GM12864 (cell line): ENCODE measurements at places on chromosomes 12 and 14.

GRCh38 chr12:124862768-124863415, 772 bp downstream of the SCARB1 start:
- DNase-seq = no peak

GRCh38 chr14:51929910-51930682, 59.2 kb upstream of the RTRAF start:
- DNase-seq = no peak

DNA sequence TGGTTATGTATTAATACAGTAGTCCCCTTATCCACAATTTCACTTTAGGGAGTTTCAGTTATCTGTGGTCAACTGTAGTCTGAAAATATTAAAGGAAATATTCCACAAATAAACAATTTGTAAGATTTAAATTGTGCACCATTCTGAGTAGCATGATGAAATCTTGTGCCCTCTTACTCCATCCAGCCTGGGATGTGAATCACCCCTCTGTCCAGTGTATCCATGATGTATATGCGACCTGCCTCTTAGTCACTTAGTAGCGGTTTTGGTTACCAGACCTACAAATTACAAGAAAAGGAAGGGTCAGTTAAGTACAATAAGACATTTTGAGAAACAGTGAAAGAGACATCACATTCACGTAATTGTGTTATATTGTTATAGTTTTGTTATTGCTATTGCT, 39.9 kb upstream of the MDGA2 start:
- DNase-seq = no peak

GRCh38 chr12:77152623-77153193, 87.3 kb upstream of the E2F7 start:
- no peak for DNase-seq

DNA sequence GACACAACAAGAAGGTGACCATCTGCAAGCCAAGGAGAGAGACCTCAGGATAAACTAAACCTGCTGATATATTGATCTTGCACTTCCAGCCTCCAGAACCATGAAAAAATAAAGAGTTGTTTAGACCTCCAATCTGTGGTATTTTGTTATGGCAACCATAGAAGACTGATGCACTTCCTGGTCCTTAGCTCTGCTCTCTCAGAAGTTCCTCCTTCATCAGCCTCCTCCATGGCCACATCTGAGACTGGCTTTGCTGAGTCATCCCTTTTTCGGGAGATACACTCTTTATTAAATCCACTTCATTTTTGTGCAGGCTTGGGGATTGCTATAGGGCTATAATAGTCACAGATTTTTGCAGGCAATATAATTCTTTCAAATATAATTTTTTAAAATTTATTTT, 89.6 kb upstream of the ATF7IP start:
- no peak for DNase-seq

DNA sequence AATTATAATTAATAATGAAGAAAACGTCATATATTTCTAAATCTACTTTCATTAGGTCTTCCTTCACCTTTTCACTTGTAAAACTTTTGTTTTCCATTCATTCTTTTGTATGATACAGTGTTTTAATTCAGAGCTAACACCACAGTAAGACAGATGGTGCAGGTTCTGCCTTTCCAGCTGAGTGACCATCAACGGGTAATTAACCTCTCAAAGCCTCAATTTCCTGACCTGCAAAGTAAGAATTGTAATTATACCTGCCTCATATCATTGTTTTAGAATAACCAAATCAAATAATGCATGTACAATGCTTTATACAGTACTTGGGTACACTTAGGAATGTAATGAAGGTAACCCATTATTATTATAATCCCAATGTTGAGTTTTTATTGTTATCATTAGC, 157.6 kb downstream of the FOXA1 start:
- DNase-seq = no peak

DNA sequence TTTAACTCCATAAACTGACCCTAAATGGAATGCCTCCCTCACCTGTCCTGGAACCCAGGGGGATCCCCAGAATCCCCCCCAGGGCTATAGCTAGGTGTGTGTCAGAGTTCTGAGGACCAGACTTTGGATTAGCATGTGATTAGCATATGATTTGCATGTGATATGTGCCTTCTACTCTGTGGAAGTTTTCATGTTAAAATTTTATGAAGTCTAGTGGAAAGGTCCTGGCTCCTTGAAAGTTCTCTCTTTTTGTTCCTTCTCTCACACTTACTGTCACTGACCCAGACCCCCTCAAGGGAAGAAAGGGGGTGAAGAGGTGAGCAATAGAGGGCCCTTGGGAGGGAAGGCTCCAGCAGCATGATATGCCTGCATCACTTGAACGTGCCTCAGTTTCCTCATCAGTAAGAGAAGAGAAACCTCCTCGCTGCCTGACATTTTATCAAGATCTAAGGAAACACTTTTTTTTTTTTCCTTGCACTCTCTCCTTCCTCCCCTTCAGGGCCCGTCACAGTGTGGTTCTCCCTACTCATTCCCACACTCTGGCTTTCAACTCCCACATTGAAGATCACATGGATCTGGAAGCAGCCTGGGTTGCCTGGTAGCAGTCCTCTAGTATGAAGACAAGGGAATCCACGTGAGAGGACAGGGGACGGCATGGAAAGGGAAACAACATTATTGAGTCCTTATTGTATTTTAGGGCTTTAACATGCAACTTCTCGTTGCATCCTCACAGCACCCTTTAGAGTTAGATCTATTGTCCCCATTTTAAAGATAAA, 3.3 kb upstream of the C1QL4 start:
- no peak for DNase-seq

DNA sequence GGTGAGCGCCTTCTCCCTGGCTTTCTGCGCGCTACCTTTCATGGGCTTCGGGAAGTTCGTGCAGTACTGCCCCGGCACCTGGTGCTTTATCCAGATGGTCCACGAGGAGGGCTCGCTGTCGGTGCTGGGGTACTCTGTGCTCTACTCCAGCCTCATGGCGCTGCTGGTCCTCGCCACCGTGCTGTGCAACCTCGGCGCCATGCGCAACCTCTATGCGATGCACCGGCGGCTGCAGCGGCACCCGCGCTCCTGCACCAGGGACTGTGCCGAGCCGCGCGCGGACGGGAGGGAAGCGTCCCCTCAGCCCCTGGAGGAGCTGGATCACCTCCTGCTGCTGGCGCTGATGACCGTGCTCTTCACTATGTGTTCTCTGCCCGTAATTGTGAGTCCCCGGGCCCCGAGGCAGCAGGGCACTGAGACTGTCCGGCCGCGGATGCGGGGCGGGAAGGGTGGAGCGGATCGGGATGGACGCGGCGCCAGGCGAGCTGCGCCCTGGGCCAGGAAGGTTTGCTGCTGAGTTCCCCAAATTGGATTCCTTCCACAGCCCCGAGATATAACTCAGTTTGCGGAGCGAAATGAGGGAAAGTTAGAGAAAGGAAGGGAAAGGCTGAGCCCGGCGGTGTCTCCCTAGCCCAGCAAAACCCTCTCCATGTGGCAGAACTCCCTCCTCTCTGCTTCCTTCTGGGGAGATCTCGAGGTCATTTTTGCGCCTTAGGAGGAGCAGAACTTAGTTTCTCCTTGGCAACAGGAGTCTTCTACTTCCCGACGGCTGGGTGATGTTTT, 972 bp downstream of the PTGDR start:
- no peak for DNase-seq

- DNase-seq = no peak
These were observed 127.7 kb upstream of the MAX start for GRCh38 chr14:65229748-65230728.

DNA sequence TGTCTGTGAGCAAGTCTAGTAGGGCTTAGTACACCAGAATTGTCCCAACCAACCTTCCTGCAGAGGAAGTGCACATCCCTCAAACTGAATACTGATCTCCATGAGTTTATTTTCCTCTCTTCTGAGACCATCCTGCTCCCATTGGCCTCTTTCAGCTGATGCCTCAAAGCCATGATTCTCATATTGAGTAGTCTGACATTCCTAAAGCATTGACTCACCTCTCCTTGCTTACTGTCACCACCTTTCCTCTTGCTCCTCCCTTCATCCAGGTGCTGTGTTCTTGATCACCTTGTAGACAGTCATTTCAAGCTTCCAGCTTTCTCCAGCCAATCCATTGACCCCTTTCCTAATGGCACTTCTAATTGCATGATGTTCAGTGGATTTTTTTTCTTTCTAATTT, 583.7 kb upstream of the USP15 start:
- no peak for DNase-seq

- DNase-seq = no peak
These were observed 158.4 kb upstream of the RASSF8 start for GRCh38 chr12:25800101-25800500.

DNA sequence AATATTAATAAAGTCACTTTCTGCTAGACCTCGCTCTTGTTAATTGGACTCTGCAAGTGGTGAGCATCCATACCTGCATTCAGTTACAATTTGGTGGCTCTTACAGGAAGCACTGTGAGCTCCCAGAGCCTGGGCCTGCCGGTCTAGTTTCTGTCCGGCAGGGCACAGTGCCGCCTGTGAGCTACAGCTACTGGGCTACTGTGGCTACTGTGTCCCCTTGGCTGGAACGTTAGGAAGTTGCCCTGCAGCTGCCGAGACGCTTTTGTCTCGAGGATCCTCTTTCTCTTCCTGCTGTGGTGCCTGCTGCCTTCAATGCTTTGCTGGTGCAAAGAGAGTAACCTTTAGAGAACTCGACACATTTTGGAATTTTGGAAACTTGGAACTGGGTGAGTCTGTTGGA, 44.6 kb upstream of the PTGDR start:
- DNase-seq = no peak

DNA sequence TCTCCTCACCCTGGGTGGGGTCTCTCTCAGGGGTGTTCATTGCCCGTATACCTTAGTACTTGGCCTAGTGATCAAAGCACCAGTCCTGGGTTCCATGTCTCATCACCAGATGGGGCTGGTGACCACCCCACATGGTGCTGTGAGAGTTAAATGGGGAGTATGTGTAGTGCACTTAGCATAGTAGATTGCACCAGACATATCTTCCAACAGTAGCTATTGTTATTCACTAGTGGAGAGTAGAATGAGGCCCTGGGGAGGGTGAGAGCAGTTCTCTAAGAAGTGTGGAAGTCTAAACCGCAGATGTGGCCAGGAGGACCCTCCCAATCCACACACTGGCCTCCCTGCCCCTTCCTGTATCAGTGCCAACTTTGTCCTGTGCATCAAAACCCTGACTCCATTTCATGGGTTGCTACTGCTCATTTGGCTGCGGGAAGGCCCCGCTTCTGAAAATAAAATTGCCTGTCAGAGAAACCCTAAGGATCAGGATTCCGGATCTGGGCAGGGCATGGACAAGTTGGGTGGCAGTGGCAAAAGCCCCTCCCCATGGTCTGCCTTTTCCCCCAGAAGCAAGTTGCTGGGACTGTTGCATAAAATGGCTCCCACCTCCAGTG, 4.4 kb downstream of the CD9 start:
- no peak for DNase-seq
